ENCODE measurements at places on chromosomes 5 and 9. TPM values are rescaled to one million over a fixed set of nuclear protein-coding genes. Genes with fewer than 3 reads are reported as not detected.
A peak's percentile ranks its signal among the peaks of the same experiment; 100 is the strongest.

TRAF1 gene
- polyA plus RNA-seq: 5.6 TPM

DNA sequence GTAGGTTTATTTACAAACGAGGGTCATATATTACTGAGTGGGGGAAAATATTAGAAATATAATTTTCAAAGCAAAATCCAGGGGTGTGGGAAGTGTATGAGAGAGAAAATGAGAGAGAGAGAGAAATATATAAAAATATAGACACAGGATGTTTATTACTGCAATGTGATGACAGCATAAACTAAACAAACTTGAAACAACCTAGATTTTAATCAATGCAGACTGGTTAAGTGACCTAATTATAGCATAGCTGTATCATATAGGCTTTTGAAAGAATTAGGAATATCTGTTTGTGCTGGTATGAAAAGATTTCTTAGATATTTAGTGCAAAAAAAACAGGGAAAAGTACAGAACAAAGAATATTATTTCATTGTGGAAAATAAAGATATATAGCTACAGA, 280.5 kb downstream of the ACTL7B start:
- no peak for DNase-seq

- DNase-seq: no peak
Measured at GRCh38 chr9:13053504-13053903, 226.0 kb downstream of the MPDZ start.

DNA sequence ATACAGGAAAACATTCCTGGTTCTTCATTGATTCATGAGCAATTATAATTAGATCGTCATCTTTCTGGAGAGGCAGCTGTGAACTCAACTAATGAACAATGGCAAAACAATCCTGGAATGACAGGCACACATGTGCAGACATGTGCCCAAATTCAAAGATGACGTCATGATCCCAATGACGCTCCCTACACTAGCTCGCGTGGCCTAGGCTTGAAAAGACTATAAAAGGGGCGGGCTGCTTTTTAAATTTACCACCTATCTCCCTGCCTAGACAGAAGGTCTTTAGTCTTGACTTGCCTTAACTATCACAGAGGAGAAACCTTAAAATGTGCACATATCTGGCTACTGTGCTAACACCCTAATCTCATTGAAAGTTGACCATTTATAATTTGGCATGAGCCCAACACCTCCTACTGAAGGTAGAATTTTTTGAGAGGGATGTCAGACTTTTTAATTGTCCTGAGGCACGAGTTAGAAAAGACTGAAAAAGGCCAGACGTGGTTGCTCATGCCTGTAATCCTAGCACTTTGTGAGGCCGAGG, 88.2 kb downstream of the PRRT1B start:
- no peak for DNase-seq

DNA sequence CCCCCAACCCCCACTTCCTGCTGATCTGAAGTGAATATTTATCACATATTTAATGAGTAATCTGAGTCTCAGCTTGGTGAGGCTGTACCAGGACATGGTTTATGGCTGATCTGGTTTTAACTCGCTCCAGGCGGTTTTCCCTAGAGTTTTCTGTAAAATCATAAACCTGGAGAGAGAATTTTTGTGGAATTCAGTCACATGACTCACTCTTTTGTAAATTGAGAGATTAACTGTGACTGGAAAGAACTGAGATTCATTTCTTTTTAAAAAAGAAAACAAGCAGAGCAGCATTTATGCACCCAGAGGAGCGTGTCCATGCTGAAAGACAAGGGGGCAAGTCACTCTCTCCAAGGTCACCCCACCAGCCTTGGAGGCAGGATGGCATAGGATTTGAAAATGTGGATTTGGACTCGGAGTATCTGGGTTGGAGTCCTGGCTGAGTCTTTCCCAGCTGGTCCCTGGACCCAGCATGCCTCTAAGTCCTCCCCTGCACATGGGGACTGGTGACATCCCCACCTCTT, 81.8 kb downstream of the ZNF618 start:
- DNase-seq: peak; percentile 84

- DNase-seq: no peak
Measured at GRCh38 chr5:169331292-169331852, 30.4 kb upstream of the SLIT3 start.

DNA sequence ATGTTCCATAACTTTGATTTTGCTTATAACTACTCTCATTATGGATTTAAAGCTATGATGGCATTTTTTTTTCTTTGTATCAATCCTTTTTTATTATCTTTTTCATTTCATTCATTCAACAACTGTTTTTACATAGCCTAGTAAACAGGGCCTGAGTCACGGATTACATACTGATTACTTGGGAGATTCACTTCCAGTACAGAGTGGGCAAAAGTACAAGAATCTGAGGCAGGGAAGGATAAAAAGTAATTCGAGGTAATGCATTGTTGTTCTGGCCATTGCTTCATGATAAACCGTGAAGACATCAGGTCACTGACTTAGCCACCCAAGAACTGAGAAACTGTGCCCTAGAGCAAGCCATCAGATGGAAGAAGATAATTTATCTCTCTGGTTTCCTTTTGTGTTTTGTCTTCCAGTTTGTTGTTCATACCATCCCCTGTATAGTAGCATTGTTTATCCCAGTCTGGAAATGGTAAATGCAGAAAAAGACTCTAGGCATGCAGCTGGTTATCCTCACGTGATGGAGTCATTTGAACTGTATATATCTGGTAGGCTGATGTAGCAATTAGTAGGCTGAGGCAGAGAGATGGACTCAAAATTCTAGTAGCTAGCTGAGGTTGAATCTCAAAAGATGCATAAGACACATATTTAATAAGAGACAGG, 145.6 kb downstream of the CNTLN start:
- no peak for DNase-seq

RRAGA gene
- 65.3 TPM for polyA plus RNA-seq

C5orf34 gene
- 2.1 TPM for polyA plus RNA-seq

DNA sequence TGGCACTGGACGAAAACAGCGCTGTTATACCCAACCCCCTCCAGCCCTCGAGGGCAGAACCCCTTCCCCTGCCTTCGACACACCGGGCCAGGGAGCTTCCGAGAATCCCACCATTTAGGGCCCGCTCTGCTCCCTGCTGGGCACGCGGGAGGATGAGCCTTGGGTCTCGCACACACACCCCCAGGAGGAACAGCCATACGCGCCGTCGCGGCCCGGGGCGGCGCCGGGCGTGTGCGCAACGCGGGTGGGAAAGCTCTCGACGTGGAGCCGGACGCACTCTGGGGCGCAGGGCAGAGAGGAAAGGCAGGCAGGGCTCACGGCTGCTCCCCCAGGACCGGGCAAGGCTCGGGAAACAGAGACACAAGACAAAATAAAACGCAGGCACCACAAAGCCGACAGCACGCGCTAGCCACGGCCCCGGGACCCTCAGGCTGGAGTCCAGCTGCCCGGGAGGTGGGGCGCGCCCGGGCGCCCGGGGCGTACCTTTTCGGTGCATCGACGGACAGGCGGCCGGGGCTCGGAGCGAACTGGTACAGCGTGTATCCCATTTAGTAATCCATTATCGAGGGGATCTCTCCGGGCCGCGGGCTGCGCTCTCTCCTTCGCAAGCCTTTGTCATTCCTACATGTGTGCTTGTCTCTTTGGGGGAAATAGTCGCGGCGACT, 789 bp downstream of the SEMA6A start:
- DNase-seq: peak; percentile 73

DNA sequence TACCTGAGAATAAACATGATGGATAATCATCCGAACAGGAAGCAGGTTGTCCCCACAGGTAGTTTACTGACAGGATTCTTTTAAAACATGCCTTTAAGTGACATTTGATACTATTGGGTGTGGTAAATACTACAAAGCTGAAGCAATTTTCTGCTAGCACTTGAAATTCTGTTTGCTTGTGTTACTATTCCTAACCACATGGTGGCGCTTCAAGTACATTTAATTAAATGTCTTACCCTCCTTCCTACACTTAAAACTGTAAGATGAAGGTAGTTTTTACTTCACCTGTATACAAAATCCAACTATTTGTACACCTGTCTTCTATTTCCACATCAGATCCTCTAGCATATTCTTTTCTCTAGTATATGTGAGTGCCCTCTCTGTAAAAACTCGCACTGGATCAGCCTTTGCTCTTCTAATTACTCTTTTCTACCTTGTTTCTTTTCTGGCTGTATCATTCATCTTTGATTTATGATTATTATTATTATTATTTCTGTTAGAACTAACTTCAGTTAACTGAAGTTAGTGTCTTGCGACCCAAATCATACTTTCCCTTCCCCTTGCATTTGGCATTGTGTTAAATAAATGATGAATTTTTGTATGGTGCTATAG, 18.4 kb downstream of the SLC25A46 start:
- DNase-seq: peak; percentile 54

DNA sequence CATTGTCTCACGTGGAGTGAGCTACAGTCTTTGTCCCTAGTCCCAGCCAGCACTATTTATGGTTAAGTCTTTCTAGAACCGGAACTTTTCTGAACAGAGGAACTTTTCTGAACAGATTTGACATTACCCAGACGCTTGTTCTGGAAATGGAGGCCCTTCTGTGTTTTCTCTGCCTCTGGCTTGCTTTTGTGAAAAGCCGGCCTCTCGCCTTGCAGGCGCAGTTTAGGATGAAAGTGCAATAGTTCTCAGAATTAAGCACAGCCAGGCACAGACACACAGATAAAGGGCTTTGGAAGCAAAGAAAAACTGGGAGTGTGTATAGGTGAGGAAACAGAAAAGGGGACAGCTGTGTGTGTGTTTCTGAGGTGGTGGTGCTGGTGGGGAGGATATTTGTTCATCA, 5.9 kb downstream of the GDNF start:
- peak; percentile 8 for DNase-seq

GRCh38 chr9:84821431-84821830, 151.9 kb downstream of the NTRK2 start:
- no peak for DNase-seq

SLC31A1 gene
- 28.3 TPM for polyA plus RNA-seq

- DNase-seq: no peak
Measured at GRCh38 chr9:107059220-107059619, 196.3 kb downstream of the ZNF462 start.

DNA sequence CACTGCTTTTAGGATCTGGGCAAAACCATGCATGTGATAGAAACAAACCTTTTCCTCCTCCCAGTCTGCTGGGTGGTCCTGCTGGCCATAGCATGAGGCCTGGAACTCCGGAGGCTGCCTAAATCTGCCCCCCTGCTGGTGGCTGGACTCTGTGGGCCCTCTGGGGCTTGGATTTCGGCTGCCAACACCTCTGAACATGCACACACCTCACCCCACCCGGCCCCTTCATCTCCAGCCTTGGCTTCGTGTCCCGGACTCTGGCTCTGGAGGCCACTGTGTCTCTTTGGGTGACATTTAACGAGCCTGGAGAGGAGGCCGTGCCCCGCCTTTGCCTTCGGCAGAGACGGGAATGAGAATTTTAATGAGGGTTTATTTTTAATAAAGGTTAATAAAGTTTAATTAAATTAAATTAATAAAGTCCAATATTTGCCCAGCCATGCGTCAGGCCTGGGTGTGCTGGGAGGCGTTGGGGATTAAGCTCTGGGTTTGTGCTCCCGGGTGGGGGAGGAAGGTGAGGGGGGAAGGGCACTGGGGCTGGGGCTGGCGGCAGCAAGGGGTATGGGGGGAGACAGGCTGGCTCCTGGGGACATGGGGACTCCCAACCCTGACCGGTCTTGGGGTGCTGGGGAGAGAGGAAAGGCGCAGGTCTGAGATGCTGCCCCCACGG, 251.8 kb downstream of the PBX3 start:
- no peak for DNase-seq

DNA sequence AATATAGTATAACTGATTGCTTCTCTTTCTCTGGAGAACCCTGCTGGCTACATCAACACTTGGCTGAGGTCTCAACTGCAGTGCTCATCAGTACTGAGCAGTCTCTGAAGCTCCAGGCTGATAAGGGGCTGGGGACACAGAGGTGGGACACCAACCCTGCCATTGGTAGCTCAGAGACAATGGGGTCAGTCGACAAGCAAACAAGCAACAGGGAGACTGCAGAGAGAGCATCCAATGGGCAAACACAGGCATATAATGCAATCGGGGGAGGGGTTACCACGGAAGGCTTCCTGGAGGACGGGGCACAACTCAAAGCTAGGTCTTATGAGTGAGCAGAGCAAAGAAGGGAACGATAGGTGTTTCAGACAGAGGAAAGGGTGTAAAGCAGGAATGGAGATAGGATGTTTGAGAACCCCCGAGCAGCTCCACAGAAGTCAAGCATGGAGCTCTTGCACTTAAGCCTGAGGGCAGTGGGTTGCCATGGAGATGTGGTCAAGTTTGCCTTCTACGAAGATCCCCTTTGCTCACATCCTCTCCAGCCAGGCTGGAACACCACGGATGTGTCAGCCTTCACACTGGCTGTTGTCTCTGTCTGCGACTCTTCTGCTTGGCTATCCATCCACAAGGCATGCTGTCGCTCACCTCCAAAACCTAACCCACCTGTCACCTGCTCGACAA, 21.5 kb upstream of the AKNA start:
- no peak for DNase-seq

IRX1 gene
- not detected for polyA plus RNA-seq

CDKN2AIPNL gene
- 52.1 TPM for polyA plus RNA-seq

DNA sequence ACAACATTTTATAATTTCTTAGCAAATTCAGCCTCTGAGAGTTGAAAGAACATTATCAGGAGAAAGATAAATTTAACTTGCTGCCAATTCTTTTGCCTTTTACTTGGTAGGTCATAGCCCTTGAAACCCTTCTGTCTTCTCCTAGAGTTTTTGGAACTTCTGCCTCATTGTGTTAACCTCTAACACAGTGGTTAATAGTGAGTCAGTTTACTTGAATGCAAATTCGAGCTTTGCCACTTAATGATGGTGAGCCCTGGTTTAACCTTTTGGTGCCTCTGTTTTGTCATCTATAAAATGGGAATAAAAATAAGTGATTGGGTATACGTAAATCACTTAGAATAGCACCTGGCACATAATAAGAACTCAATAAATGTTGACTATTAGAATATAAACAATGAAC, 1.8 kb upstream of the INIP start:
- DNase-seq: no peak

- no peak for DNase-seq
Measured at GRCh38 chr5:37786416-37786815, 53.4 kb downstream of the GDNF start.

PCA3 gene
- polyA plus RNA-seq: not detected

- no peak for DNase-seq
Measured at GRCh38 chr9:72022841-72023240, 37.6 kb downstream of the C9orf57 start.

DNA sequence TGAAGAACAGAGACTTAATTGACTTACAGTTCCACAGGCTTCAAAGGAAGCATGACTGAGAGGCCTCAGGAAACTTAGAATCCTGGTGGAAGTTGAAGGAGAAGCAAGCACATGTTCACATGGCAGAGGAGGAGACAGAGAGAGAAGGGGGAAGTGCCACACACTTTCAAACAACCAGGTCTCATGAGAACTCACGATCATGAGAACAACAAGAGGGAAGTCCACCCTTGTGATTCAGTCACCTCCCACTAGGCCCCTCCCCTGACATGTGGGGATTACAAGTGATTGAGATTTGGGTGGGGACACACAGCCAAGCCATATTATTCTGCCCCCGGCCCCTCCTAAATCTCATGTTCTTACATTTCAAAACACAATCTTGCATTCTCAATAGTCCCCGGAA, 19.5 kb downstream of the NR3C1 start:
- DNase-seq: no peak

TRIM7 gene
- not detected for polyA plus RNA-seq

FAM151B gene
- 1.4 TPM for polyA plus RNA-seq

IFNA5 gene
- polyA plus RNA-seq: not detected

GRCh38 chr5:150156027-150156368, 353 bp upstream of the PDGFRB start:
- DNase-seq: no peak
